Activated T-cell treated with anti-CD3 and anti-CD28 coated beads, Interleukin-2, amount 50 U/mL, for 24 hours (primary cell): ENCODE measurements at places on chromosomes 5 and 9.

- no peak for DNase-seq
- H3K4me1 ChIP-seq = peaks cover 13% of the 10 kb centered on the region
- H3K4me3 ChIP-seq = no peak overlapping the region
Observed at GRCh38 chr5:108786806-108787483, 39.2 kb downstream of the FER start.

DNA sequence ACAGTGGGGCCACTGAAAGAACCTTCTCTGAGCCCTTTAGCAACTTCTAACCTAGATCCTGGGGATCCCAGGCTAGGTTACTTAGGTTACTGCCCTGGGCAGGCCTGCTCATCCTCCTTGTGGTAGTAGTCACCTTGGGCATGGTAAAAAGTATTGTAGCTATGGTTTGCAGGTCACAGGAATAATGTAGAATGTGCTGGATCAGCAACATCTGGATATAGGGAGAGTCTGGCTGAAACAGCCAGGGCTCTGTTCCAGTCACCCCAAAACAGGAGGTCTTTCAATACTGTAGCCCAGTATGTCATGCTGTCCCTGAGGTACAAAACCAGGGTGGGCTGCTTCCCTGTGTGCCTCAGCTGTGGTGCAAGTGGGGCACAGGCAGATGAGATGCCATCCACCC lies 33.6 kb downstream of the UGT3A2 start:
- no peak for DNase-seq
- no peaks in the 10 kb centered on the region for H3K36me3 ChIP-seq
- H3K27ac ChIP-seq = no peak overlapping the region
- H3K27me3 ChIP-seq = peaks cover 4% of the 10 kb centered on the region
- no peaks in the 10 kb centered on the region for H3K4me1 ChIP-seq

DNA sequence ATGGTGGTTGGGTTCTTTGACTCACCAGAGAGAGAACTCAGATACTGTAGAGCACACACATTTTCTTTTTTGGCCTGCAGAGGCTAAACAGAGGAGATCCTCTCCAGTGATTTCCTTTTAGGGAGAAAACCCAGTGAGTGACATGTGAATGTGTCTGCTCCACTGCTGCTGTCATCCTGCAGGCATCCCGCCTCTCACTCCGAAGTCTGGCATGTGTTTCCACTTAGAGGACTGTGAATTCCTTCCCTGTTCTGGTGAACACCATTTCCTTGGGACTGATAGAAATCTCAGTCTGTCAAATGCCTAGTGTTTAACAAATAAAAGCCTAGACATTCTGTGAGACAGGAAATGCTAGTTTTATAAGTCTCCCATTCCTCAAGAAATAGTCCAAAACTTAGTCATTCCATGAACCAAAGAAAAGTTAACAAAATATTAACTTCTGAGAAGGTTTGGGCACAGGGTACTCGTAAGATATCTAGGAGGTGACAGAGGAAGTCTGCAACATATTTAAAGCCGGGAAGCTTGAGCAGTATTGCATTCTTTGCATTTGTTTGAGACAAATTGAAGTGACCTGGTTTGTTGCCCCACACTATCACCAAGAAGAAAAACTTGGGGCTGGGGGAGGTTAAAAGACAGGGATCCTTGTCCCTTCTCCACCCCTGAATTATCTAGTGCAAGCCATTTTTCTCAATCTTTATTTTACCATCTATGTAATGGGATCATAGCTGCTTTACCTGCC lies 74.9 kb upstream of the NIPAL4 start:
- H3K4me1 ChIP-seq = peaks cover 38% of the 10 kb centered on the region
- peak overlapping the region; percentile 73 for H3K27ac ChIP-seq
- no peak for DNase-seq
- peaks cover 96% of the 10 kb centered on the region for H3K36me3 ChIP-seq

- peaks cover 45% of the 10 kb centered on the region for H3K27me3 ChIP-seq
- no peak overlapping the region for H3K4me3 ChIP-seq
- H3K4me1 ChIP-seq = peaks cover 9% of the 10 kb centered on the region
- no peak overlapping the region for H3K27ac ChIP-seq
- no peak for DNase-seq
Observed at GRCh38 chr9:87603854-87604490, 106.3 kb downstream of the DAPK1 start.

- no peak overlapping the region for H3K27ac ChIP-seq
- H3K27me3 ChIP-seq = no peaks in the 10 kb centered on the region
- no peaks in the 10 kb centered on the region for H3K4me1 ChIP-seq
- no peak for DNase-seq
- H3K4me3 ChIP-seq = no peak overlapping the region
- H3K36me3 ChIP-seq = no peaks in the 10 kb centered on the region
Observed at GRCh38 chr5:58898006-58898405, 315.1 kb downstream of the RAB3C start.

DNA sequence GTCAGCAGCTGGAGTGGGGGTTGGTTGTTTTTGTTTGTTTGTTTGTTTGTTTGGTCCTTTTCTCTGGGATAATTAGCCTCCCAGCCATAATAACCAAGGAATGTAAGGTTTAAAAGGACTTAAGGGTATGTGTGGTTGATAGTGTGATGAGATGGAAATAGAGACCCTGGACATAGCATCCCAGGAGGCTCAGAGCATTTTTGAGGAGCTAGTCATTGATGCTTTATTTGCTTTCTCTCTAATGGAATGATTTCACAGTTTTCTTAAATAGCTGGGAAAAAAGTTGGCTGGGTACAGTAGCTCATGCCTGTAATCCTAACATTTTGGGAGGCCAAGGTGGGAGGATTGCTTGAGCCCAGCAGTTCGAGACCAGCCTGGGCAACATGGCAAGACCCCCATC lies 45.1 kb downstream of the TTC1 start:
- DNase-seq = no peak
- no peak overlapping the region for H3K27ac ChIP-seq
- peaks cover 92% of the 10 kb centered on the region for H3K36me3 ChIP-seq

GRCh38 chr9:108643731-108644510 lies 211.9 kb downstream of the ACTL7B start:
- no peaks in the 10 kb centered on the region for H3K27me3 ChIP-seq
- no peak for DNase-seq
- no peaks in the 10 kb centered on the region for H3K4me1 ChIP-seq

- H3K4me1 ChIP-seq = peaks cover 4% of the 10 kb centered on the region
- H3K27me3 ChIP-seq = peaks cover 17% of the 10 kb centered on the region
- no peak overlapping the region for H3K27ac ChIP-seq
- no peak overlapping the region for H3K4me3 ChIP-seq
- H3K36me3 ChIP-seq = no peaks in the 10 kb centered on the region
Observed at GRCh38 chr5:14168793-14169262, 25.7 kb downstream of the TRIO start.

- H3K27ac ChIP-seq = no peak overlapping the region
- DNase-seq = no peak
- H3K4me3 ChIP-seq = no peak overlapping the region
- H3K4me1 ChIP-seq = no peaks in the 10 kb centered on the region
- H3K36me3 ChIP-seq = no peaks in the 10 kb centered on the region
Observed at GRCh38 chr9:38416461-38416860, 7.8 kb downstream of the IGFBPL1 start.

GRCh38 chr9:132838291-132838690 lies 39.8 kb downstream of the AK8 start:
- DNase-seq = no peak
- peaks cover 3% of the 10 kb centered on the region for H3K27me3 ChIP-seq
- H3K4me3 ChIP-seq = no peak overlapping the region
- no peak overlapping the region for H3K27ac ChIP-seq
- no peaks in the 10 kb centered on the region for H3K36me3 ChIP-seq
- no peaks in the 10 kb centered on the region for H3K4me1 ChIP-seq

GRCh38 chr5:143693651-143694252 lies 118.2 kb upstream of the HMHB1 start:
- no peak overlapping the region for H3K4me3 ChIP-seq
- no peaks in the 10 kb centered on the region for H3K36me3 ChIP-seq
- H3K27ac ChIP-seq = no peak overlapping the region
- no peak for DNase-seq
- no peaks in the 10 kb centered on the region for H3K27me3 ChIP-seq
- peaks cover 55% of the 10 kb centered on the region for H3K4me1 ChIP-seq

- no peak overlapping the region for H3K27ac ChIP-seq
- no peak overlapping the region for H3K4me3 ChIP-seq
- no peaks in the 10 kb centered on the region for H3K4me1 ChIP-seq
- no peaks in the 10 kb centered on the region for H3K27me3 ChIP-seq
- DNase-seq = no peak
- no peaks in the 10 kb centered on the region for H3K36me3 ChIP-seq
Observed at GRCh38 chr5:112586596-112587062, 151.1 kb upstream of the APC start.

- no peaks in the 10 kb centered on the region for H3K27me3 ChIP-seq
- no peak for DNase-seq
- H3K27ac ChIP-seq = peak overlapping the region; percentile 34
- H3K4me3 ChIP-seq = peak overlapping the region; percentile 98
- H3K4me1 ChIP-seq = peaks cover 74% of the 10 kb centered on the region
- peaks cover 61% of the 10 kb centered on the region for H3K36me3 ChIP-seq
Observed at GRCh38 chr5:95958310-95959014, 3.2 kb downstream of the ELL2 start.

GRCh38 chr9:128286440-128286839 lies 10.4 kb downstream of the SWI5 start:
- no peak overlapping the region for H3K27ac ChIP-seq
- no peaks in the 10 kb centered on the region for H3K4me1 ChIP-seq
- H3K27me3 ChIP-seq = no peaks in the 10 kb centered on the region
- no peak overlapping the region for H3K4me3 ChIP-seq
- peaks cover 25% of the 10 kb centered on the region for H3K36me3 ChIP-seq

- H3K4me1 ChIP-seq = peaks cover 72% of the 10 kb centered on the region
- no peaks in the 10 kb centered on the region for H3K27me3 ChIP-seq
- peak; percentile 78 for DNase-seq
- H3K4me3 ChIP-seq = peak within 1 kb of the TSS; percentile 89
- H3K36me3 ChIP-seq = peaks cover 27% of the 10 kb centered on the region
Observed at GRCh38 chr5:177357459-177358351, at the start of gene RGS14. Gene RGS14 (plus strand): TSS chr5:177357924. CDS start chr5:177358025, 101 bp downstream.

DNA sequence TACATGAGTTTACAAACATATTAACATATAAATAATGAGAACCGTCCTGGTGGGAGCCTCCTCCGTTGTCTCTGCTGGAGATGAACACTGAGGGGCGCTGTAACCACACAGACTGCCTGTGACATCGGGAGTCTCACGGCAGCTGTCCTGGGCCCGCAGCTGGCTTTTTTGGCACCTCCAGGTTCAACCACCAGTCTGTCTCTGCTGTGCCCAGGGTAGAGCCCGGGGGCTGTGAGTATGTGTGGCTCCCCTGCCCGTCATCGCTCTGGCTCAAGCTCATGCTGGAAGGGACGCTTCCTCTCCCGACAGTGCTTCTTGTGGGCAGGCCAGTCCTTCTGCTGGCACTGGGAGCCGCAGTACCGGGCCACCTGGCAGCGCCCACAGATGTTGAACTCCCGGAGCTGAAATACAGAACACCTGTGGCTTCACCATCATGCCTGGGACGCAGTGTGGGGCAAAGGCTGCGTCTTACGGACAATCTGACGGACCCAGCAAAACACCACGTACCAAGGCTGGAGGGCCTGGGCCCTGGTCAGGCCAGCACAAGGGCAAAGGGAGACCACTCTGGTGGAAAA lies 3.6 kb upstream of the DPH7 start:
- no peak for DNase-seq
- H3K27ac ChIP-seq = no peak overlapping the region
- H3K4me3 ChIP-seq = no peak overlapping the region
- peaks cover 15% of the 10 kb centered on the region for H3K4me1 ChIP-seq

DNA sequence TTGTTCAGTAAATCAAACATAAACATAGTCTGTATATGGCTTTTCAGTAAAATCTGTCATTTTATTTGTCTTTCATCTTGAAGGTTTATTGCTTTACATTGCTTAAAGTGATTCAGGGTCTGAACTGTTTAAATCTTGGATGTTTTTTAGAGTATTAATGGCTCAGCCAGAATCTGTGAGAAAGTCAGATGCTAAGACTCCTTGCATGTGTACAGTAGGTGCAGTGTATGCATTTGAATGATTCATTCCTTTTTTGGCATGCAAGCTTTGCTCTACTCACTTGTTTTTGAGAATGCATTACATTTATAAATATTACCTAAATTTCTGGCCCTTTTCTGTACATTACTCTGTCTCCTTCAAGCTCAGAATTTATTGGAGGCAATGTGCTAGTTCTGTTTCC lies 271.0 kb upstream of the RIOK2 start:
- no peaks in the 10 kb centered on the region for H3K27me3 ChIP-seq
- H3K27ac ChIP-seq = no peak overlapping the region
- no peaks in the 10 kb centered on the region for H3K4me1 ChIP-seq
- no peak for DNase-seq

- peaks cover 43% of the 10 kb centered on the region for H3K36me3 ChIP-seq
- H3K27ac ChIP-seq = no peak overlapping the region
- no peaks in the 10 kb centered on the region for H3K27me3 ChIP-seq
- H3K4me3 ChIP-seq = no peak overlapping the region
- H3K4me1 ChIP-seq = peaks cover 5% of the 10 kb centered on the region
Observed at GRCh38 chr5:169909945-169910344, 70.3 kb downstream of the INSYN2B start.

DNA sequence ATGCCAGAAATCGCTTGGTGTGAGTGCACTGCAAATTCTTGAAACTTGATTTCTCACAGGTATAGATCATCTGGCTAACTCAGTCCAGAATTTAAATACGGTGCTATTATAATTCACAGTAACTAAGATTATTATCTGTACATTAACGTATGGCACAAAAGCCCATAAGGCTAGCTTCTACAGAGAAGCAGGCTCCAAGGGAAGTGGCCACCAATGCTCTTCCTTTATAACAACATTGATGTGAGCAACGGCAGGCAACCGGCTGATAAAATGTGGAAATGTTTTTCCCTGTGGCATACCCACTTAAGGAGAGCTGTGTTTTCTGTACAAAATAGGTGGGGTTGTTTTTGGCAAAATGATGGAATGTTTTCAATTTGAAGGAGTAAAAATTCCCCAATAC lies 35.7 kb downstream of the SEMA4D start:
- no peak for DNase-seq
- H3K27ac ChIP-seq = peak overlapping the region; percentile 99
- peaks cover 97% of the 10 kb centered on the region for H3K4me1 ChIP-seq
- H3K36me3 ChIP-seq = peaks cover 96% of the 10 kb centered on the region

GRCh38 chr9:133710661-133711427 lies 27.3 kb downstream of the SARDH start:
- H3K4me1 ChIP-seq = peaks cover 33% of the 10 kb centered on the region
- no peak overlapping the region for H3K4me3 ChIP-seq
- no peak overlapping the region for H3K27ac ChIP-seq

- no peaks in the 10 kb centered on the region for H3K27me3 ChIP-seq
- H3K36me3 ChIP-seq = peaks cover 2% of the 10 kb centered on the region
- DNase-seq = no peak
- peaks cover 79% of the 10 kb centered on the region for H3K4me1 ChIP-seq
- H3K4me3 ChIP-seq = no peak overlapping the region
- H3K27ac ChIP-seq = no peak overlapping the region
Observed at GRCh38 chr9:20512106-20512505, 110.2 kb downstream of the MLLT3 start.

- peaks cover 90% of the 10 kb centered on the region for H3K4me1 ChIP-seq
- no peaks in the 10 kb centered on the region for H3K27me3 ChIP-seq
- peaks cover 5% of the 10 kb centered on the region for H3K36me3 ChIP-seq
- H3K4me3 ChIP-seq = no peak overlapping the region
- H3K27ac ChIP-seq = peak overlapping the region; percentile 96
Observed at GRCh38 chr9:131657456-131657855, 82.4 kb downstream of the RAPGEF1 start.
